ENCODE measurements at places on chromosomes 11 and 22.
A peak's percentile ranks its signal among the peaks of the same experiment; 100 is the strongest.

DNA sequence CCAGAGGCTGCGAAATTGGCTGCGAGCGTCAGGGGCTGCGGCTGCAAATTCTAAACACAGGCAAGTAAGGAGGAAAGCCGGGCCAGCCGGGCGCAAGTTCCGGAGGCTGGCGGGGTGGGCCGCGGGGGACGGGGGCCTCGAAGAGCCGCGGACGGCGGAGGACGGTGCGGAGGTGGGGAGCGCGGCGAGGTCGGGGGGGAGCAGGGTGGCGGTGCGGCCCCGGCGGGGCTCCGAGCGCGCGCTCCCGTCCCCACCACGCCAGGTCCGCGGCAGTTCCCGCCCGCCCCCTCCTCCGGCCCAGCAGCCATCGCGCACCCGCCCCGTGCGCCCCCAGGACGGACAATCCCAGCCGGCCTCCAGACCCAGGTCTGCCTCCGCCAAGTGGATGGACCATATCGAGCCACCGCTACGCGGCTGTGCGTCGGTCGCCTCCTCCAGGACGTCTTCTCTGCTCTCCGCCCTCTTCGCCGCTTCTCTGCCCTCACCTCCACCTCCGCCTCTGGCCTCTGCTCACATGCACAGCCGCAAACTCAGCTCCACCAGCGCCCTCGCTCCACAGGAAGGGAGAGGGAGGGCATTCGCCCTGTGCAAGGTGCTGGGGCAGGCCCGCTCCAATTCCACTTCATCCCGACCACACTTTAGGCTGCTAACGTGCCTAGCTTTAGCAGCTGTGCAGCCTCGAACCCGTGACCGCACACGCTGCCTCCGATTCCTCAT, 7.2 kb downstream of the ELFN2 start:
- DNase-seq = peak; percentile 73

DNA sequence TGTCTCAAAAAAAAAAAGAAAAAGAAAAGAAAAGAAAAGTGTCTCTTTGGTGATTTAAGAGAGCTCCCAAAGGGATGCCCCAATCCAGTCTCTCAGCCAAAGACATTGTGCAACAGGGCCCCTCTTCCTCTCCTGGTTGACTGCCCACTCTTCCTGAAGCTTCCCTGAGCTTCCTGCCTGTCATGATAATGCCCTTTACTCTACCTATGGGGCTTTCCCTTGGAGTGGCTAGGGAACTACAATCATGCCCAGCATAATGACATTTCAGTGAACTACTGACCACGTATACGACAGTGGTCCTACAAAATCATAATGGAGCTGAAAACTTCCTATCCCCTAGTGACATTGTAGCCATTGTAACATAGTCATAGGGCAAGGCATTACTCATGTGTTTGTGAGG, 118.0 kb downstream of the RASSF10 start:
- no peak for DNase-seq

GRCh38 chr22:45322873-45323525, 13.3 kb downstream of the FAM118A start:
- DNase-seq = no peak

- DNase-seq = peak; percentile 2
Observed at GRCh38 chr11:75422248-75423231, 10.5 kb downstream of the KLHL35 start.

GRCh38 chr11:38710262-38710661, 2112.2 kb upstream of the RAG2 start:
- no peak for DNase-seq

- no peak for DNase-seq
Observed at GRCh38 chr11:92222701-92223100, 1.9 kb upstream of the FAT3 start.

GRCh38 chr11:45852018-45852711, 4.9 kb downstream of the CRY2 start:
- DNase-seq = peak; percentile 30
